Neural crest cell (in vitro differentiated cells): ENCODE measurements at places on chromosomes 5 and 9.

DNA sequence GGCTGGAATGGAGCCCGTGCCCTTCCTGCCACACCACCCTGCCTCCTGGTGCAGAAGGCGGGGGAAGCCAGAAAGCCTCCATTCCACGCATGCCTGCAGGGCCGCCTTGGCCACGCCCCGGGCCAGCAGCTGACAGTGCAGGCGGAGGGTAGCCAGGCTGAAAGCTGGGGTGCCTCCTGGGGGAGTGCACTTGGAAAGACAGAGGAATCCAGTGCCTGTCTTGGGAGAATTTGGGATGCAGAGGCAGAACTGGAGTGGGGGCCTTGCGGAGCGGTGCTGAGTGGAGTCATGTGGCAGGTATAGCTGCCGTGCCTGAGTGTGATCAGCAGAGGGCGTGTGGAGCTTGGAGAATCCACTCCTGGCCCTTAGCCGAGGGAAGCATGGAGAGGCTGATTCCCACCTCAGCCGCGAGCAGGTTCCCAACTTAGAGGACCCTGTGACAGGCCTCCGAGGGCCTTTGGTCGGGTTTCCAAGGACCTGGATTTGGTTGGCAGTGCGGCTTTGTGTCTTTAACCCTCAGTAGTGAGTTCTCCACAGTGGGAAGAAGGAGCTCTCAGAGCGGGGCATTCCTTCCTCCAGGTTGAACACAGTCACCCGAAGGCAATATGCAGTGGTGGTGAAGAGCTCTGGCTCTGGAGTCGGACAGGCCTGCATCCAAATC is 9.1 kb upstream of the URM1 start:
- peak; percentile 81 for DNase-seq

DNA sequence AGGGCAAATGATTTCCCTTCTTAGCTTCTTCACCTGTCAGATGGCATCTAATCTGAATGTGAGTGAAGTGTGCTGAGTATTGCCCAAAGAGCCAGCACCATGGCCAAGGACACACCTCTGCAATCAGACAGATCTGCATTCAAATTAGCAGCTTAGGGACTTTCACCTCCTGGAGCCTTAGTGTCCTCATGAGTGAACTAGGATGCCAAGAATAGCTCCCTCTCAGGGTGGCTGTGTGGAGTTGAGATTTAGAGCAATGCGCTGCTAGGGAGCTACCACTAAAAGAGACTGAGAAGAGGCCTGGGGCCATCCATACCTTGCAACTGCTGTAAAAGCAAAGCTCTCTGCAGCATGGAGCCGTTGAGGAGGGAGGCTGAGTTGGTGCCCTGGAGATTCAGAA is 1.4 kb downstream of the CIZ1 start:
- no peak for DNase-seq

GRCh38 chr5:67459253-67459652 is 262.7 kb upstream of the CD180 start:
- DNase-seq = no peak

DNA sequence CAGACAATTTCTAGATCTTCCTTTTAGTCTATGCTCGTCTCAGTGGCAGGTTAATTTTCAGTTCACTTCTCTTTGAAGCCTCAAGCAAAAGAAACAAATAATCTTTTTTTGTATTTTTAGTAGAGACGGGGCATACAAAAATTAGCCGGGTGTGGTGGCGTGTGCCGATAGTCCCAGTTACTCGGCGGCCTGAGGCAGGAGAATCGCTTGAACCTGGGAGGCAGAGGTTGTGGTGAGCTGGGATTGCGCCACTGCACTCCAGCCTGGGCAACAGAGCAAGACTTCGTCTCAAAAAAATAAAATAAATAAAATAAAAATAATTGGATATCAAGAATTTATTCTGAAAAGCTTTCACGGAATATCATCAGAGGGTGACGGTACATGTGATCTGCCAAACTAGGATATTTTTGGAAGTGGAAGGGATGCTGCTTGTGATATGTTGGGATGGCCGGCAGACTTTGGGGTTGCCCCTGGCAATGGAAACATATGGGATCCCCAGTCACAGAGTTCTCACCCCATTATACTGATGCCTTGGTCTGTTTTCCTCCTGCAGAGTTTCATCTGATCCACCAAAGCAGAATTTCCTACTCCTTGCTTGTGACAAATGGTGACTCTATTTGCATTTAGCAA is 7.6 kb upstream of the LCP2 start:
- DNase-seq = no peak

- no peak for DNase-seq
These were observed 10.3 kb downstream of the SNX30 start for GRCh38 chr9:112760821-112761220.

GRCh38 chr5:137703565-137703964 is 32.3 kb downstream of the KLHL3 start:
- no peak for DNase-seq

- DNase-seq = no peak
These were observed 88.0 kb upstream of the NFIB start for GRCh38 chr9:14401911-14402310.

DNA sequence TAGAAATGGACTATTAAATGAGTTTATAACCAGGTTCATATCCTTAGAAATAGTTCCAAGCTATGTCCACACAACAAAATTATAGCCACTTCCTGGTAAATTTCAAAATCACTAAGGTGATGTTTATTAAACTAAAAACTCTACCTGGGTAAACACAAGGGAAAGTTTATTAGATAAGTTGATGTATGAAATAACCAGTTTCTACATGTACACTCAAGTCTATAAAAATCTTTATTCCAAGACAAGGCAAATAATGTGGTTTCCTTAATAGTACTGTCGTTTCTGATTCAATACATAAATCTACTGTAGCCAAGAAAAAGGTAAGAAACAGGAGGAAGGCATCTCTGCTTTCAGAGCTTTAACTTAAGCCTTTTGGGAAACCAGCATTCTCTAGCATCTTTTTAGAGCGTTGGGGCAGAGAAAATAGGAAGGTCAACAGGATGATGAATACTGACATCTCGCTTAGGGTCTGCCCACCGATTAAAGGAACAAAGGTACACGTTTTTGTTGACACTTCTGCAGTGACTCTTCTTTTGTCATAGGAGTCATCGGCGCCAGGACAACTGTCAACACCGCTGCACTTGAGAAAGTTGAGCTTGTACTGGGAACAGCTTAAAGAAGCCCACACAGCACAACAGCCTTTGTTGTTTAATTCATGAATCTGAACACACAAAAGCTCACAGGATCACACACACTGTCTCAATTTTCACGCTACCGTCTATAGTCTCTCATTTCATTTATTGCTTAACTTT is 513.6 kb downstream of the SLCO4C1 start:
- DNase-seq = no peak

GRCh38 chr9:105459336-105459735 is 11.5 kb downstream of the FSD1L start:
- no peak for DNase-seq

GRCh38 chr9:133119103-133119845 is 1.8 kb downstream of the RALGDS start:
- DNase-seq = no peak

GRCh38 chr5:95913663-95914062 is 48.0 kb downstream of the ELL2 start:
- DNase-seq = no peak

DNA sequence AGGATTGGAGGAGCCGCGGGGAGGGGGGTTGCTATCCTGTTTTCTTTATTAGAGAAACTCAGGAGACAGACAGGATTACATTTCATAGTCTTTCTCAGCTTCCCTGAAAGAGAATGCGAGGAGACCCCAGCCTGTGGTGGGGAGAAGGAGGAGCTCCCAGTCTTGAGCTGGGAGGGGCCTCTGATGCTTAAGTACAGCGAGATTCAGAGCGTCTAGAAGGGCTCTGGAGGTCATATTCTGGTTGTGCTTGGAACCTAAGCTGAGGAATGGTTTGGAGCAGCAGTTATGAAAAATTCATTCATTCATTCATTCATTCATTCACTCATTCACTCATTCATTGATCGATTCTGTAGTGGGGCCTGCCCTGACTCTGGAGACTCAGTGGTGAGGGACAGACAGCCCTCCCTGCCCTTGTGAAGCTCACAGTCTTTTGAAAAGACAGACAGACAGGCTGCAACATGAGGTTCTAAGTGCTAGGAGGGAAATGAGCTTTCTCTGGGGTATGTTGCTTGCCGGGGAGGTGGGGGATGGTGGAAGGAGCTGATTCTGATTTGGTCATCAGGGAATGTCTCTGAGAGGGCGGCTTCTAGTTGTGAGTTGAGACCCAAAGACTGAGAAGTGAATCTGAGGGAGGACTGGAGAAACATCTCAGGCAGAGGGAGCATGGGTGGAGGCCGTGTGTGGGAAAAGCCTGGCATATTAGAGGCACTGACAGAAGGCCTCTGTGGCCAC is 2.5 kb upstream of the SPRY4 start:
- DNase-seq = no peak

DNA sequence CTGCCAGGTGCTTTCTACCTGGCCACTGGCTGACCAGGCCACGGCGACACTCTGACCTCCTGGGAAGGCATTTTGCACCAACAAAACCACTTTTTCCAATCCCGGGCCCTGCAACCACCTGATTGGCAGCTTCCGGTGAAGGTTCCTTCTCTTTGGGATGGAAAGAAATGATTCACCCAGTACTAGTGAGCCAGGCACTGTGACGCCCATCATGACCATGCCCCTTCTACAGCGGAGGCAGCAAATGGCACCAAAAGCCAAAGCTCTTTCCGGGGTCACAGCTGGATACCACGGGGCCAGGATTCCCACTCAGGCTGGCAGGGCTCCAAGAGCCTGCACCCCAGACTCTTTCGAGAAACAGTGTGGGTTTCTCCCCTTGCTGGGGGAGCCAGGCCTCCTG is 4.7 kb downstream of the NOTCH1 start:
- no peak for DNase-seq

GRCh38 chr5:104096451-104096850 is 533.9 kb upstream of the NUDT12 start:
- DNase-seq = no peak

GRCh38 chr5:135462304-135462703 is 10.2 kb upstream of the TIFAB start:
- peak; percentile 58 for DNase-seq

GRCh38 chr9:130026583-130027340 is 16.2 kb downstream of the FNBP1 start:
- DNase-seq = no peak

- no peak for DNase-seq
These were observed 50.8 kb downstream of the ADAMTS12 start for GRCh38 chr5:33840927-33841547.

DNA sequence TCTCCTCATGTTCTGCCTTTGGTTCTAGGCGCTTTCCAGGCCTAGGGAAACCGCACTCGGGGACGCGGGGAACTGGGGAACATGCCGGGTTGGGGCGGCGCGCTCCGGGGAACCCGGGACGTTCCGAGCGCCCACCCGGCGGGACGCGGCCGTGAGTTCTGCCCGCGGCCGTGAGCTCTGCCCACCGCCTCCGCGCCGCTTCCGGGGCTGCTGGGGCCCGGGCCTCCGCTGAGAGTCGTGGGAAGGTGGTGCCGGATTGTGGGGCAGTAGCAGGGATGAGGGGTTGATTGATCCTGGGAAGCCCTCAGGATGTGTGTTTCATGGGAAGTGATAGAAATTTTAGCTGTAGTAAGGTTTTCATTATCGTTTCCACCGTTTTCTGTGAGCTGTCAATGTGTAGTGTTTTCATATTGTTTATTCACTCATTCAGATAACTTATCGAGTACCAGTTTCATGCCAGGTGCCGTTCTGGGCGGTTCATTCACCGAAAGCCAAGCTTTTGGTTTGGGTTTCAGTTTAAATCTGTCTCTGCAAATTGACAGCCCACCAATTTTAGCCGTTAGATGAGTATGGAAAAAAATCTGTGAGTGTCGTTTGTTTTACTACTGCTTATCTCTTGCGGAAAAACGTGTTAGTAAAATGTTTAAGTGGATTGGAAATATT is 657 bp downstream of the MTRR start:
- DNase-seq = no peak

- no peak for DNase-seq
These were observed 136.1 kb downstream of the UGCG start for GRCh38 chr9:112032743-112033142.

GRCh38 chr9:89029788-89030187 is 38.5 kb downstream of the S1PR3 start:
- DNase-seq = no peak

DNA sequence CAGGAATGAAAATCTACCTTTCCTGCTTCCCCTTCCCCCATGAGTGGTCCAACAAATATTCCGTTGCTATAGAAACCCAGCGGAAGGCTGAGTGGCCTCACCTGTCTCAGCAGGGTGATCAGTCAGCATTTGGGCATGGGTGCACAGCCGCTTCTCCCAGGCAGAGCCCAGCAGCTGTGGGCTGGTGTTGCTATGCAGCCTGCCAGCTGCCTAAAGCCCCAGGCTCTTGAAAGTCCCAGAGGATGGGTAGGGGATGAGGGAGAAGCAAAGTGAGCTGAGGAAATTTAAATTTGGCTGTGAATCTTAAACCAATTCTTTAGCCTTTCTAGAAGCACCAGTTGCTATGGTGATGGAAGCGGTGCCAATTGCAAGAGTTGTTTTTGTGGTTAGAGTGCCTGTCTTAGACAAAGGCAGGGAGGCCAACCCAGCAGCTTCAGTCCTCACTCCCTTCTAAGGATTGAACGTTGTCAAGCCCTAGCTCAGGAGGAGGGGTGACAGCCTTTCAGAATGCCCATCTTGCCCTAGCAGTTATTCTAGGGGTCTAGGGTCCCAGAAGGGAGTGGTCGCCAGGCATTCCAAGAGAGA is 151.5 kb upstream of the PITX1 start:
- DNase-seq = no peak

- no peak for DNase-seq
These were observed 86.2 kb upstream of the DHFR start for GRCh38 chr5:80740999-80741398.
